ENCODE measurements at places on chromosomes 16 and 17.

GRCh38 chr17:30117675-30118081 lies 1.1 kb downstream of the NSRP1 start:
- no peak for DNase-seq

DNA sequence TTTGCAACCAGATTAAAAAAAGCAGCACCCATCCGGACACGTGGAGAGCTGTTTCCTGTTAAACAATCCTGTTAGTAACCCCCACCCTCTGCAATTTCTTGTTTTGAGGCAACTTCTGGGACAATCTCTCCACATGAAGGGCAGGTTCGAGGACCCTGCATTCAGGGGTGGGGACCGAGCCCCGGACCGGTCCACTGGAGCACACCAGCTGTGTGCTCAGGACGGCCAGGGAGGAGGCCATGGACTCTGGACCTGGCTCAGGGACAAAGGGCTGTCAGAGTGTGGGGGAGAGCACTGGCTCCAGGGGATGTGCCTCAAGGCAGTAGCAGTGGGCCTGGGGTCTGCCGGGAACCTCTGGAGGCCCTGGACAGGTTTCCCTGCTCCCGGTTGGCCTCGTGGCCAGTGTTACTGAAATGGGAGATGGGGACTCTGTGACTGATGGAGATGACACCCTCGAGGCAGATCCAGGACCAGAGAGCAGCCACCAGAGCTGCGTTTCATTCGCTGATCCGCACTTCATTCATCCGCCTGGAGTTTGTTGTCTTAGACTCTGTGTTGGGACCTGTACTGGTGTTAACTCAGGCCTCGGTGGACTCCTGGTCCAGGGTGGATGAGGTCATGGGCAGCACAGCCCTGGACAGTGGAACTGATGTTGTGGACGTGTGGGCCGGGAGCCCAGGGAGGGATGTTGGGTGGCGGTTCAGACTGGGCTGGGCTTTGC lies 2.9 kb upstream of the CPNE7 start:
- DNase-seq: no peak

GRCh38 chr17:59371416-59372100 lies 40.1 kb downstream of the YPEL2 start:
- peak; percentile 59 for DNase-seq

- peak; percentile 47 for DNase-seq
Measured at GRCh38 chr16:1610899-1611632, 806 bp downstream of the IFT140 start.

DNA sequence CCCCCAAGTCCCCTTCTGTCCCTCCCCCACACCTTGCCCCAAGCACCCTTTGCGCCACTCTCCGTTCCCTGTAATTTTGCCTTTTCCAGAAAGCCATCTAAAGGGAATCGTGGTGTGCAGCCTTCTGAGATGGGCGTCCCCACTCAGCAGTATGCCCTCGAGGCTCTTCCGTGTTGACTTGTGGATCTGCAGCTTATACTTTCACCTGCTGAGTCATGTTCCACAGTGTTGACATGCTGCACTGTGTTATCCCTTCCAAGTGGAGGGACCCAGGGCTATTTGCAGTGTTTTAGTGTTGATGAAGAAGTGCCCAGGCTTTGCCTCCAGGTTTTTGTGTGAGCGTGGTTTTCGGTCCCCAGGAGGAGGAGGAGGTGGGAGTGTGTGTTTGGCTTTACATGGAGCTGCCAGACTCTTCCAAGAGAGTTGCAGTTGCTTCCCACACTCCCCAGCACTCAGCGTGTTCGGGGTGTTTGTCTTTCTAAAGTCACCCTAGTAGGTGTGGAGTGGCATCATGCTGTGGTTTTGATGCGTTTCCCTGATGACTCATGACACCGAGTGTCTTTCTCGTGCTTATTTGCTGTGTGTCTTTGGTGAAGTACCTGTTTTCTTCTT lies 32.1 kb upstream of the JPT2 start:
- peak; percentile 29 for DNase-seq

- no peak for DNase-seq
Measured at GRCh38 chr17:1108478-1108764, 71.4 kb downstream of the ABR start.

- DNase-seq: no peak
Measured at GRCh38 chr16:31414706-31415105, 13.5 kb downstream of the COX6A2 start.

DNA sequence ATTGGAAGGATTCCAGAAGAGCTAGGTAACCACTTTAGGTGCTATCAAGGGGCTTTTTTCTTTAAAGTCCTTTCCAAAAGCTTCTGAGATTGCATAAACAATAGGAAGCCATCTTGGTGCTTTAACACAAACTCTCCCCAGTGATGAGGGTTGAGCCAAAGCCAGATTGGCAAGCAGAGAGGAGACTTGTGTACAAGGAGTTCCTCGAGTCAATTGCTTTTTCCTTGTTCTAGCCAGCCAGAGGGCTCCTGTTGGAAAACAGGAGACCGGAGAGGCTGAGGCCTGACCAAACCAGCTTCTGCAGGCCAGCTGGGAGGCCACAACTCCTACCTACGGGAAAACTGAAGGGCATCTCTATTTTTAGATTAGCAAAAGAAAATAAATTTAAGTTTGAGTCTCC lies 46.5 kb downstream of the MAPT start:
- no peak for DNase-seq

DNA sequence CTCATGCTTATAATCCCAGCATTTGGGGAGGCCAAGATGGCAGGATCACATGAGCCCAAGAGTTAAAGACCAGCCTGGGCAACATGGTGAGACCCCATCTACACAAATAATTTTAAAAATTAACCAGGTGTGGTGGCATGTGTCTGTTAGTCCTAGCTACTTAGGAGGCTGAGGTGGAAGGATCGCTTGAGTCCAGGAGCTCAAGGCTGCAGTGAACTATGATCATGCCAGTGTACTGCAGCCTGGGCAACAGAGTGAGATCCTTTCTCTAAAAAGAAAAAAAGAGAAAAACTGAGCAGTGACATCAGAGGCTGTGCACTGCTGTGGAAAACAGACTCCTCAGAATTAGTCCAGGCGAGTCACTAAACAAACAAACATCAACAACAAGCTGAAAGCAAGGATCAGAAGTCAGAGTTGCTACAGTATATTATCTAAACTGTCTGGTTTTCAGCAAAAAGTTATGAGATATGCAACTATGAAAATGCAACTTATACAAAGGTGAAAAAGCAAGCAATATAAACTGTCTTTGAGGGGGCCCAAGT lies 39.3 kb downstream of the CBFB start:
- peak; percentile 9 for DNase-seq

DNA sequence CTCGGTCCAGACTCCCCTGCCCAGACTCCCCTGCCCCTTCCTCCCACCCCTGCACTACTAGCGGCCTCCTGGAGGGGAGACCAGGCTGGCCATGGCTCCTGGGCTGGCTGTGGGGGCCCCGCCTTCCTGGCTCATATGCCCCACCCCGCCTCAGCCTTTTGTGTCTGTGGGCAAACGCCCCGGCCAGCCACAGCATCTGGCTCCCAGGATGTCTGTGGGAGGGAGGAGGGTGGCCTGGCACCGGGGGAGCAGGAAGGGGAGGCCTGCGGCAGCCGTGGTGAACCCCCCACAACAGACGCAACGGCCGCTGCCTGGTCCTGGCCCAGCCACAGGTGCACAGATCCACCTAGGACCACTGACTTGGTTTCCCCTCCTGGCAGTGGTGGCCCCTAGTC lies 32.9 kb downstream of the BAHCC1 start:
- DNase-seq: no peak

DNA sequence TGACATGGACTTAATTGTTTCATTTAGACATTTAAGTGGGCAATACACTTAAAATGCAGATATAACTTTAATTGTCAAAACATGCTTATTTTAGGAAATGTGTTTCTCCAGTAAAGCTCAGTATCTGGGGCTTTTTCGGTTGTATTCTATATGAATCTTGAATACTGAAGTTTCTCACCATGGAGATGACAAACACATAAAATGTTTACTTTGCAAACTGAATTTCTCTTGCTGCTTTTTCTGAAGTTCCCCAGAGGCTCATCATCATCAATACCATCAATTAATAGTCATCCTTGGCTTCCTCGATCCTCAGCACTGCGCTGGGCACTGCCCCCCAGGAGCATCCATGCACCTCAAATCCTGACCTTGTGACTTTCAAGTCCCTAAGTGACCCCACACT lies 227.3 kb downstream of the WWOX start:
- DNase-seq: no peak

GRCh38 chr16:6335072-6335471 lies 997.6 kb upstream of the RBFOX1 start:
- DNase-seq: peak; percentile 23

- DNase-seq: no peak
Measured at GRCh38 chr16:28001184-28001583, 62.3 kb downstream of the GSG1L start.

DNA sequence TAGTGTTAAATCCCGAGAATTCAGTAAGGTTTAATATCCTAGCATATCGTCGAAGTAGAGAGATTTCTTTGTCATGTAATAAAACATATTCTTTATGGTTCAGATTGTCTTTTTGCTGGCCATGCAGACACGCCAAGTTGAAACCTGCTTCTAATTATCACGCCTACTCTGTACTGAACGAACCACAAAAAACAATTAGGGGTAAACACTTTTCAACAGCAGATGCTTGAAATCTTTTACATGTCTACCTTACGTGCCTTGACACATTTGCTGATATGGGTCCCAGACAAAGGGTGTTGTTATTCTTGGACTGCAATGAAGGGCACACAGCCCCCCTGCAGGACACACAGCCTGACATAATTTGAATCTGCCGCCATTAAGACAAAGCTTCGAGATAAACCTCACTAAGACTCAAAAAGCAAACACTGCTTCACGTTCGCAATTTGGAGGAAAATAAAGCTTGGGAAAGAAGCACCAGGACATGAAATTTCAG lies 13.3 kb downstream of the WIPI1 start:
- DNase-seq: no peak

GRCh38 chr16:85094812-85095211 lies 17.5 kb downstream of the CIBAR2 start:
- DNase-seq: no peak

DNA sequence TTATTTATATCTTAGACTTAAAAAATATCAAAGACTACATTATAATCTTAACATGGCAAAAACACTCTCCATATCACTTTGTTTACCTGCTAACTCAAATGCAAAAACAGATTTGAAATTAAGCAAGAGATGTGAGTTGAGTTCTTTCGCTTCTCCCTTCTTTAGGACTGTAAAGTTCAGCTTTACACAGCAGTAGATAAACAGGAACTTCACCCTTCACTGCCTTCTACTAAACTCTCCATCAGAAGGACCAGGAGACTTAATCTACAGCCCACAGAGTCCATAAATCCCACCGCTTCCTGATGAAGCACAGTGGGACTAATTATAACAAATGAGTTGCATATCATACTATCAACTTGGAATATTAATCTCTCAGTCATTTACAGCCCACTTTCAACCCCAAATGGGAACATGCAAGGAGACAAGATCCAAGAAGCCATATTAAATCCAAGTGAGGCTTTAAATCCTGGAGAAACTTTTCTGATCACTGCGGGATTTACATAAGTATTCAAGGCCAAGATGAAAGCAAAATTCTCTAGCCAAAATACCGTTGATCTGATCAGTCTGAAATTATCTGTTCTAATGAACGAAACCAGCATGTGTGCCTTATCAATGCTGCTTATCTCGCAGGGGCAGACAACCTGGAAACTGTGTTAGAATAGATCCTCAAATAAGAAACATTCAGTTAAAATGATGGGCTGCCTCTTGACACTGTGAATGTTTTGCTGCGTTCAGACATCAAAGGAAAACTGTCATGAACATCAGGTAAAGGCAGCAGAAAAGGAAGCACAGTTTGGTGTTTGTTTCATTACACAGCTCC lies 1.6 kb downstream of the AMFR start:
- DNase-seq: no peak

- DNase-seq: no peak
Measured at GRCh38 chr16:66493490-66494401, 56.2 kb downstream of the TK2 start.

GRCh38 chr16:74111456-74111982 lies 185.1 kb upstream of the PSMD7 start:
- no peak for DNase-seq

DNA sequence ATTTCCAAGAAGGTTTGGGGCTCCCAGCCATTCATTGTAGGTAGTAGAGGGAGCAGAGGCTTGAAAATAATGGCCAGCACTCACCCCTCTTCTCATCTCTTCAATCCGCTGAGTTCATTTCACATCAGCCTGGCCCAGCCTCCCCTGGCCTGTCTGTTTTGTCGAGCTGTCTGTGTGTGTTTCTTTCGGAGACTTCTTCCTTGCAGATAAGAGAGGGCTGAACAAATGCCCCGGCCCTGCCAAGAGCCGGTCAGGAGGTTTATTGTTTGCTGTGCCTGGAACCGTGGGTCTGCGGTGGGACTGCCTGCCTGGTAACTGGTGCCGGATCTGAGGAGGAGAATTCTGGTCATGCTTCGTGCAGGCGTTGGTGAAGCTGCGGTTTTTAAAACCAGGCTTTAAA lies 3.4 kb downstream of the VPS4A start:
- DNase-seq: no peak

GRCh38 chr16:50497592-50497991 lies 50.6 kb upstream of the NKD1 start:
- peak; percentile 75 for DNase-seq
